AG09319 (cell line): ENCODE measurements at places on chromosomes 4 and X.

- DNase-seq, result no peak
These were observed 24.4 kb upstream of the CCNI start for GRCh38 chr4:77100234-77100633.

- no peak for DNase-seq
These were observed 1.0 kb downstream of the TBCK start for GRCh38 chr4:106314960-106315359.

- DNase-seq, result peak; percentile 69
These were observed at the start of gene FAM114A1 for GRCh38 chr4:38867478-38868058. Gene FAM114A1, plus strand, starts transcription at chr4:38867806. Its CDS starts 10,273 bp downstream, at chr4:38878079.

DNA sequence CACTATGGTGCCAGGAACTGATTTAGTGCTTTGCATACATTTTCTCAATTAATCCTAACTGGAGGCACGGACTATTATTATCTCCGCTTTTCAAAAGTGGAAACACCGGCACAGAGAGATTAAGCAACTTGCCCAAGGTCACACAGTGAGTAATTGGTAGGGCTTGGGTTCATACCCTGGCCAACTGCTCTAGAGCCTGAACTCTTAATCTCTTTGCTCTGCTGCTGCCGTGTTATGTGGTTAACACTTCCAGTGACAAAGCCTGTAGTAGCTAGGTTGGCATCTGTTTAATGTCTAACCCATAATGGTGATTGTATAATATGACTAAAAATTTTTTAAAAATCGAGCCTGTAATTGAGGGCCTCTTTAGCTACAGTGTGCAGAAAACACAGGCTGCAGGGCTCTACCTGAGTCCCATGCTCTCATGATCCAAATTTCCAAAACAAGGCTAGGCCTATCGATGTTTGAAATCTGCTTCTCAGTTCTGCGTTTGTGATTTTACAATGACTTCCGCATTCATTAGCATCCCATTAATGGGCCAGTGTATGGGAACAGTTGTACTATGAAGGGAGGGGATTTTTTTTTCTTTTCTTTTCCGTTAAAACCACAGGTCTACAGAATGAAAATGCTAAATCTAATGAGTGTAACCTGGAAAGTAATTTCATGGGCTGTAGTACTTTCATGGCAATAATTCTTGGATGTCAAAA, 219.3 kb upstream of the JADE1 start:
- no peak for DNase-seq

DNA sequence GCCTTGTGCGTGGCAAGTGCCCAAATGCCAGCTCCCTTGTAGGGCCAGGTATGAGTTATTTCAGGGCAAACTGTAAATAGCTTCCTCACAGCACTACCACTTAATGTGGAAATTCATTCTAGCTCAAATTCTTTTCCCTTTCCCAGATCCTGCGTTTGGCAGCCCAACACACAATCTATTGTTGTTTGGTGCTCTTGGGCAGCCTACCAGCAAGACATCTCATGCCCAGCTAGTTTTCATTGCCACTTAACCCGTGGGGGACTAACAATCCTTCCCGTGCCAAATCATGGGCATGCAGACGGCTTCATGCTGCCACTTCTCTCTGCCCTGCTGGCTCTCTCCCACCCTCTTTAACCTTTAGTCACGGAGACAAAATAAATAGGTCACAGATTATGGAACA, 454.2 kb downstream of the GRIA2 start:
- DNase-seq, result no peak

- DNase-seq, result no peak
These were observed 86.6 kb upstream of the ZDHHC15 start for GRCh38 chrX:75609406-75609805.

DNA sequence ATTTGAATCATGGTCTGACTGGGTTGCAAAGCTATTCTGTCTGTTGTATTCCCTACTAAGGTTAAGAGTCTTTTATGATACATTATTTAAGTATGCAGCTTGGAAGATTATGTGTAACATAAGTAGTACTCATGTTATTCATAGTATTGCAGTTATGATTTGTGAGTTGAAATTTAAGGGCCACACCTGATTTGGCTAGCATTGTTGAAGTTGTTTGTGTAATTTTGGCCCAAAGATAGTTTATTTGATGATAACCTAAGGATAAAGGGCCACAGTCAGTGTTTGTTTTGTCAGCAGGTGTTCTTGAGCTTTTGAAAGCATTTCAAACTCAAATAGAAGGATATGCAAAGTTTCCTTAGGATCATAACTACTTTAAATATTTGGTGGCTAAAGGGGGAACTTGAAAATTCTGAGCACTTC, 38.9 kb downstream of the NUDT9 start:
- no peak for DNase-seq

DNA sequence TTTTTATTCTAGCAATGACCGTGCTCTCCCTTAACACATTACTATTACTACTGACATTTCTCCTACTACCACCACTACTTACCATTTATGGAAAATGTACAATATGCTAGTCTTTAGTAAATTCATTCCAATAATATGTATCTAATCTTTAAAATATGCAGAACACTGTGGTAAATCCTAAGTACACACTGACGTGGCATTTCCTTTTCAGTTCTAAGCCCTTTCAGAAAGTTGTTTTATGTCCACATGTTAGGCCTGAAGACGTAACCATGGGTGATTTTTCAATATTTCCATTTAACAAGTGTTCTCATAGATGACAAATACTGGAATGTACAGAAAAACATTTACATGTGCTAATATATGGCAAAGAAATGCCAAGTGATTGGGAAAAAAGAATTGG, 268.6 kb upstream of the SLIT2 start:
- DNase-seq, result peak; percentile 16

DNA sequence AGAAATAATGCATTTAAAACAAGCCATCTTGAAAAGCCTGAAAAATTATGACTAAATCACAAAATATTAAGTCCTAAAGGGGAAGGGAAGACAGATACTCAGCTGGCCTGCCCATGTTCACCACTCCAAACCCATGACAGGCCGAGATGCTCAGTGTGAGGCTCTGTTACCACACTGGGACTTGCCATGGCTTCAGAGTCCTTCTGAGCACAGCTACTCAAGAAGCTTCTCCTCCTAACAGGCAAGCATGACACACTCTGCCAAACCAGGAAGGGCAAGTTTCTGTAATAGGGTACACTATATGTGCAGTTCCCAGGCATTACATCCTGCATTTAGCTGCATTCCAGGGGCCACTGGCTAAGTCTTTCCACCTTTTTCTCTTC, 34.0 kb upstream of the CYBB start:
- no peak for DNase-seq

DNA sequence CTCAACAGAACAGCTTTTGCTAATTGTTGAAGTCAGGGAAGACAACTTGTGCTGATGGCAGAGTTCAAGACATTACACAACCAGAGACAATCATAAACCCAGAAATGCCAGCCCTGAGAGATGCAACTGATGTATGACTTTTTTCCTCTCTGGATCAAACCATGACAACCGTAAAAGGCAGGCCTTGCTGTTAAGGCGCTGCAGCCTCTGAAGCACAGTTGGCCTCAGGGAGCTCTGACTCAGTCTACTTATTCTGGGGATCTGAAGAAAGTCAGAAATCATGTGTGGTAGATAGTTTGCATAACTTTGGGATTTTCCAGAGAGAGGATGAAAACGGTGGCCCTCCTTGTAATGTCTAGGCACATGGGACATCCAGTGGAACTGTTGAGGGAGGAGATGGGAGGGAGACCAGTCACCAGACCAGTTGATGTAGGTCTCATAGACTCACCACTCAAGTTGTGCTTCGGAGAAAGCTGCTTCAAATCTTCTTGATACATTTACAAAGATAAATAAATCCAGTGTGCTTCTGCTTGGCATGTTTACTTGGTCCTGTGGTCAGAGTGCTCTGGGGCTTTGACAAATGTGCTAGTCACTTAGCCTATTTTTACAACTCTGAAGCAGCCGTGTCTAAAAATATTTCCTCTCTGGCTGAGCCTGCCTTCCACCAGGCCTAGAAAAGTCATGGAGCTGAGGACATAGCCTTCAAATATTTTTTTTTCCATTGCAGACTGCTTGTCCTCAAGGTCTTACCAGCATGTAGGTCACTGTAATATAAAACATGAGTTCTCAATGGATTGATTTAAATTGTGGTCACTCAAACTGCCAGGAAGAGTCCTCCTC, 7.5 kb downstream of the HADH start:
- no peak for DNase-seq
